ENCODE measurements at places on chromosomes 12 and 14. TPM values are rescaled to one million over a fixed set of nuclear protein-coding genes. Genes with fewer than 3 reads are reported as not detected.
A peak's percentile ranks its signal among the peaks of the same experiment; 100 is the strongest.

The HOXC12 gene
- not detected for total RNA-seq

GRCh38 chr14:89093083-89093730 is 268.8 kb downstream of the TTC8 start:
- DNase-seq, result no peak

GRCh38 chr14:34583525-34583924 is 44.0 kb upstream of the EAPP start:
- DNase-seq, result no peak

The HVCN1 gene
- 17.4 TPM for total RNA-seq

DNA sequence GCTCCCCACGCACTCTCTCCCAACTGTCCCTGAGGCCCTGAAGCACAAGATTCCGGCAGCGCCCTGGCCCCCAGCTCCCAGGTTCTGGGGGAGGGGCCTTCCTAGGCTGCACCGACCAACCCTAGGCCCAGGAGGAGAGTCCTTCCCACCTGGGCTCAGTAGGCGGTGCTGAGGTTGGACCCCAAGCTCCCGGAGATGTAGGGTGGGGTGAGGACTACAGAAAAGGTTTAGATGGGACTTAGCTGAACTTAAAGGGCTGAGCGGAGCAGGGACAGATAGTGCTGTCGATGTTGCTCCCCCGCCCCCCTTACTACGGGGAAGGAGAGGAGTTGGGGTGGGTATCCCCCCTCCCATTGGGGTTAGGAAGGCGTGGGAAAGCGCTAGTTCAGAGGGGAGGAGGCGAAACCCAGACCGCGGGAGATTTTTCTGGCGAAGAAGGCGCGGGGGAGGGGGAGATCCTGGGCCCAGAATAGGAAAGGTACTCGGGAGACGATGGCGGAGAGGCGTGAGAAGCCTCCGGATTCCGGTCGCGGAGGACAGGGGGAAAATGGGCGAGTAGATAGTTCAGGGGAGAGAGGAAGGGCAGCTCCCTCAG is 4.2 kb upstream of the BAZ2A start:
- DNase-seq, result peak; percentile 41

DNA sequence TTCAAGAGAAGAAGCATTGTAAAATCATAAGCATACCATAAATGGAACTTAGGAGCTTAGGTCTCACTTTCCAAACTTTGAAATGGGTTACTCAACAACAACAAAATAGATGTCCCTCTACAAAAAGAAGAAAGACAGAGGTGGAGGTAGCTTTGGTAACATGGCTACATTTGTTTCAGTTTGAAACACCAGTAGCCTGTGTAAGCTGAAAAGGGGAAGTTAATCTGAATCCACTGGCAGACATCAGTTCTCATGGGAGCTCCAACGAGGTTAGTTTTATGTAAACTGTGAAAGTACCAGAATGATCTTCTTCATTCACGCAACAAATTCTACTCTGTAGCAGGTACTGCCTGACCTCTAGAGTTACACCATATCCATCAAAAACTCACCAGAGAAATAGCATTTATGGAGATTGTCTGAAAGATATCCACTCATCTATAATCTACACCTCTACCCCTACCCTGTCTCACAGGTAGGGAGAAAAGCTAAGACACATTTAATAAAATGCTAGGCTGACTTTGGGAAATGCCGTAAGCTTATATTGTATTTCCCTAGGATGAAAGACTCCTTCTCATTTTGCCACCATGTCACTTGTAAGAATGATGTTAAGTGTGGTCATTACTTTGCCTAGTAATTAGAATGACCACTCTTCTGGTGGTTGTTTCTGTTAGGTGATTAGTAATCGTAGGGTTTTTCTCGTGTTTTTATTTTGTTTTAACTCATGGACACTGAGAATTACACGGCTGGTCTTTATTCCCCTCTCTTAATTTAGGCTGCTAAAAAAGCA is 224.1 kb downstream of the ASCL1 start:
- no peak for DNase-seq

The KHNYN gene
- total RNA-seq, result 62.1 TPM

- no peak for DNase-seq
Measured at GRCh38 chr12:96167492-96167891, 26.7 kb upstream of the ELK3 start.

GRCh38 chr14:68271913-68272391 is 452.4 kb downstream of the RAD51B start:
- DNase-seq, result no peak

DNA sequence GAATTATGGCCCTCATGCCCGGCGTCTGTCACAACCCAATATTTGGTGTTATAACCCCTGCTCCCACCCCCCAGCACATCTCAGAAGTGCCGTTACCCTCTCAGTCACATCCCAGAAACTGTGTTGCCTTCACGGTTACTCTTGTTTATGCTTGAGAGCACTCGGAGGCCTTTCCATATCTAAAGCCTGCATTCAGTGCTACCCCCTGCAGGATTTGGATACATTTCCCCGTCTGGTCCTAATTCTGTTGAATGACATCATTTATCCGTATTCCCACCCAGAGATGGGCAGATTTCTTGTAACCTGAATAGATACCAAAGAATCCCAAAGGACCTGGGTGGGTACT is 19.1 kb upstream of the FOS start:
- DNase-seq, result no peak

DNA sequence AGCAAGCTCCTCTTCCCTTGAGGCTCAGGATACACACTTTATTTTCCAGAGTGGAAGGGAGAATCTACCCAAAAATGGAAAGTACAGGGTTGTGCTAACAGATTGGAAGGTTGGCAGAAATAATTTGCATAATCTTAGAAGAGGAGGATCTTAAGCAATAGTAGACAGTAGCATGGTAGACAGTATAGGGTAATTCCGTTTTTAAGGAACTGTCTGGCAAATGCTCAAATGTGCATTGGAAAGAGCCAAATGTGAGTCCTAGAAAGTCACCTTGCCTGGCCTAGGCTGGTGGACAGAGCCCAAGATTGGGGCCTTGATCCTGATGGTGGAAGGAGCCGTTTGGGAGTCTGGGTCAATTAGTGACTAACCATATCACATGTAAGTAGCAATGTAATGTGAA is 13.1 kb upstream of the CARMIL3 start:
- no peak for DNase-seq

GRCh38 chr14:93029911-93030508 is 85.7 kb downstream of the ITPK1 start:
- DNase-seq, result no peak

DNA sequence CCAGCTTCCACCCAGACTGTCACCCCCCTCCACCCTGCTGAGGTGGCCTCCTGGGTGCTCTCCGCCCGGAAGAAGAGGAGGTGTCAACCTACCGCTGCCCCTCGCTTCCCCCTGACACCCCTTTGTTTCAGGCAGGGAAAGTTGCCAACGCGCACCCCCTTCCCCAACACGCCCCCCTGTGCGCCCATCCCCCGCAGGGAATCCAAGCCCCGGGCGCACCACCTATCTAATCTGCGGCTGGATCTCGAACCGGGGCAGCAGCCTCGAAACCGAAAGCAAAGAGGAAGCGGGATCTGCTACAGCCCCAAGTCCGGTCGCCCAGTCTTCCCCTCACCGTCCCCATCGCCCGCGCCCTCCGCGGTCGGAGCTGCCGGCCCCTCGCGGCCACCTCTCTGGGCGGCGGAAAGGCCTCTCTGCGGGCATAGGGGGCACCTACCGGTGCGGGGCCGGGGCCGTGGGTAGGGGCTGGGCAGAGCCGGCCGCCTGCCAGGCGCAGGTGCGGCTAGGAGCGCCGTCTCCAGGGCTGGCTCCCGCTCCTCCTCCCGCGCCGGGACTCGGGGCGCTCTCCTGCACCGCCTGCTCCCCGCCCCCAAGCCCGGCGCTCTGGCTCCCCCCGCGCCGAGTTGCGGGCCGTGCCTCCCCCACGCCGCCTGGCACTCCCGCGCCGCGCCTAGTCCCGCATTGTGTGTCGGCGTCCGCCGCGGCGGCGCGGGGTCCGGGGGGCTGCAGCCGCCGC is 18.3 kb upstream of the PLEKHH1 start:
- peak; percentile 43 for DNase-seq

- DNase-seq, result no peak
Measured at GRCh38 chr12:54052438-54053002, 1.1 kb upstream of the HOXC4 start.

DNA sequence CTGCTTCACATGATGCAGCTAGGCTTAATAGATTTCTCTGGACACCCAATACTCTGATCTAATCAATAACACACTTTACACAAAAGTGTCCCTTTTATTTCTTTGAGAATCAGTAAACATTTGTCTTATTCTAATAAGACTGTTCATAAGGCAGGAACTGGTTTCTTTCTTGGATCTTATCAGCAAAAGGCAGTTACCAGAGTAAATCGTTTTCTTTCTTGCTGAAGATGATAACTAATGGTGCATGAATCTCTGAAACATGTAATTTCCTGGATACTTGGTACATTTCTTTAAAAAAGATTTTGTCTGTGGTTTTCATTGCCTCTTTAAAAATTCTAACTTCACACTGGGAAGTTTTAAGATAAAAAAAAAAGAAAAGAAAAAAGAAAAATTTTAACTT is 39.6 kb downstream of the WIF1 start:
- DNase-seq, result no peak

DNA sequence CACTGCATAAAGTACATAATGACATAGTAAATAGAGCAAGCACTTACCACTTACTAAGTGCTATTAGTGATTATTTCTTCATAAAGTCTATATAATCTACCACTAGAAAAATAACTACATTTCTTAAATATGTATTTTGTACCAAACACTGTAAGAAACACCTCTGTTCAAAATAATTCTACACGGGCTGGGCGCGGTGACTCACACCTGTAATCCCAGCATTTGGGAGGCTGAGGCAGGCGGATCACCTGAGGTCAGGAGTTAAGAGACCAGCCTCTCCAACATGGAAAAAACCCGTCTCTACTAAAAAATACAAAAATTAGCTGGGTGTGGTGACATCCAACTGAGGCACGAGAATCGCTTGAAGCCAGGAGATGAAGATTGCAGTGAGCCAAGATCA is 38.9 kb downstream of the ATG2B start:
- no peak for DNase-seq

DNA sequence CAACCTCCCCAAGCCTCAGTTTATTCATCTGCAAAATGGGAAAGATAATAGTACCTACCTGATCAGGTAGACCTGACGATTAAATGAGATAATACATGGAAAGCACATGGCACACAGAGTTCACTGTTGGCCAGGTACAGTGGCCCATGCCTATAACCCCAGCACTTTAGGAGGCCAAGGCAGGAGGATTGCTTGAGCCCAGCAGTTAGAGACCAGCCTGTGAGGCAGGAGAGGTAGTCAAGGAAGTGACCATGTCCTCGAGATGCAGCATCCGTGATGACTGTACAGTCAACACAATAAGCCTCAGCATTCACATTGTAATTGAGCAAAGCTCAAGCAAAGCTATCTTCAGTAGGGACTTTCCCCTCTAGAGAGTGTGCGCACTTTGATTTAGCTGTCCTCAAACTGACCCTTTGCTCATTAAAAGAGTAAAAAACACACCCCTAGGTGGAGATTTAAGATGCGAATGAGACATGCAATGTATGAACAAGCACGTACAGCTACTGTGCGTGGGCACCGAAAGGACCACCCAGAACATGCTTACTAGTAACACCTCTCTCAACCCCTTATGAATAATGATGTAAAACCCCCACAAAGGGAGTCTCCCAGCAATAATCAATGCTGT is 9.9 kb downstream of the ISCU start:
- no peak for DNase-seq

DNA sequence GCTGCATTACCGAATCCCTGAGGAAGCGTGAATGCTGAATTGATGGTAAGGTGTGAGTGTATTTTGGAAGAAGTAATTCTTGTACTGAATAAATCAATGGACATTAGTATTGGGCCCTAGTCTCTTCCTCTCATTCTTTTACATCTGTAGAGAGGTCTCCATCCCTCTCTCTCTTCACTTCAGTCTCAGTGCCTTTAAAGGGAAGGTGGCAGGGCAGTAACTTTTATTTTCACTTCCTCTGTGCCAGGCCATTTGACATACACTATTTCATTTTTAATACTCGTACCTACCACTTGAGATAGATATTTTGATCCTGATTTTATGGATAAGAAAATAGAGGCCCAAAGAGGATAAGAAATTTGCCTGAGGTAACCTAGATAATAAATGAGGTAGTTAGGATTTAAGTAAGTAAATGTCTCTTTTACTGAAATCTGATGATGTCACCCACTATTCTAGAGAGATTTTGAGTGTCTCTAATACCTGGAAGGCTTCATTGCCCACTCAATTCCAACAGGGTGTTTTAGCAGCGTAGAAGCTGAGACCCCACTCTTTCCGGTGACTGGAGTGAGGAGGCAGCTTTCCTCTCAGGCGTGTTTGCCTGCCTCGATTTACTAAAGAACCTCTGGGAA is 177.9 kb upstream of the PRICKLE1 start:
- no peak for DNase-seq

The TOMM20L gene
- total RNA-seq, result not detected

- DNase-seq, result no peak
Measured at GRCh38 chr12:15982471-15982870, 71.3 kb downstream of the DERA start.

The GPN3 gene
- total RNA-seq, result 3.3 TPM

GRCh38 chr12:15856097-15856982 is 25.8 kb upstream of the STRAP start:
- peak; percentile 62 for DNase-seq

The BCL2L2 gene
- 57.6 TPM for total RNA-seq

- DNase-seq, result no peak
Measured at GRCh38 chr12:11171969-11172675, 1.1 kb downstream of the SMIM10L1 start.

GRCh38 chr12:85394809-85395208 is 114.8 kb downstream of the ALX1 start:
- no peak for DNase-seq

GRCh38 chr14:33056213-33056612 is 117.5 kb downstream of the NPAS3 start:
- no peak for DNase-seq

The ZFYVE1 gene
- total RNA-seq, result 14.7 TPM

DNA sequence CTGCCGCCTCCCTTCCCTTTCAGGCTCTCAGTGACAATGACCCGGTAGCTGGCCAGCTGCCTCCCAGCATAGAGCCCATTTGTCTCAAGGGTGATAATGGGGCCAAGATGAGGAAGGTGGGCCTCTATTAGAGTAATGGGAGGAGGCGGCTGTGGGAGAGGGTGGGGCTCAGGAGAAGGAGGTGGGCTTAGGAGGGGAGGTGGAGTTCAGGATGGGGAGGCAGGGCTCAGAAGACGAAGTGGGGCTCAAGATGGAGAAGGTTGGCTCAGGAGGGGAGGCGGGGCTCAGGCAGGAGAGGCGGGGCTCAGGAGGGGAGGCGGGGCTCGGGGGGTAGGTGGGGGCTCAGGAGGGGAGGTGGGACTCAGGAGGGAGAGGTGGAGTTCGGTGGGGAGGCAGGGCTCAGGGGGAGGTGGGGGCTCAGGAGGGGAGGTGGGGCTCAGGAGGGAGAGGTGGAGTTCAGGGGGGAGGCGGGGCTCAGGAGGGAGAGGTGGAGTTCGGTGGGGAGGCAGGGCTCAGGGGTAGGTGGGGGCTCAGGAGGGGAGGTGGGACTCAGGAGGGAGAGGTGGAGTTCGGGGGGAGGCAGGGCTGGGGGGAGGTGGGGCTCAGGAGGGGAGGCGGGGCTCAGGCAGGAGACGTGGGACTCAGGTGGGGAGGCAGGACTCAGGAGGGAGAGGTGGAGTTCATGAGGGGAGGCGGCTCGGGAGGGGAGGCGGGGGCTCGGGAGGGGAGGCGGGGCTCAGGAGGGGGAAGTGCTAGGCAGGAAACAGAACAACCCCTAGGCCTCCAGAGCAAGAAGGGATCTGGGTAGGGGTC is 36.8 kb downstream of the IQSEC3 start:
- no peak for DNase-seq

The TEX52 gene
- not detected for total RNA-seq
